ENCODE measurements at places on chromosomes 4 and X.

DNA sequence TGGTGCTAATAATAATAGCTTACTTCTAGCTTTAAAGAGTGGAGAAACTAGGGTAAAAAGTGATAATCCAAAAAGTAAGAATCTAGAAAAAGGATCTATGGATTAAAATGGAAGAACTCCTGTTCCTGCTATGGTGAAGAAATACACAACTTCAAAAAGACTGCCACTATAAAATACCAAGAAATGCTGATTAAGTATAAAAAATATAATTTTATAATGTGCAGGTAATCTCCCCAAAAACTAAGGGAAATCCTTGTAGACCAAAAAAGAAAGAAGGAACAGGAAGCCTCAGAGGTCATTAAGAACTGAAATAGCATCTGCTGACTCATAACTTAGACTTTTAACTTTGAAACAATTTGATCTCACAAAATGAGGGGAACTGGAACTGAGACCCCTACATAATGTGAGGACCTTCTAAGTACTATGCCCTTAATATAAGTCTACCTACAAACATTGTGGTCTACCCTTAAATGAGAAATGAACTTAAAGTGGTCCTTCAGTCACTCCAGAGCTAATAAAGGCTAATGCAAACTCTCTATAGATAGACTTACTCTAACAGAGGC, 50.6 kb upstream of the SRPX start:
- no peak for DNase-seq

GRCh38 chr4:40960941-40961340, 211.2 kb downstream of the NSUN7 start:
- DNase-seq: no peak

DNA sequence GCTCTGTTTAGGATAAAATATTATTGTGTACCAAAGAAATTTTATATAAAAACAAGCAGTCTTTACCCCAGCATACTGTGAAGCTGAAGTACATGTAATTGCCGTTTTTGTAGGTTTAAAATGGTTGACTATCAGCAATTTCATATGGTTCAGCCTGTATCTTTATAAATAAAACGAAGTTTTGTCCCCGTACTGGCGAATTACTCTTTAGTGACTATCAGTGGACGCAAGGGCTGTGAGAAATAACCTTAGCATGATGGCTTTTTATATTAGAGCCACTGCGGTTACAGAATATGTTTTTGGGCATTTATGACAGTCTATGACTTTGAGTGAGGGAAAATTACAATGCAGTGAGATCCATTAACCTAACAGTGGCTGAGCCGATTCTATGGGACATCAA, 1.2 kb downstream of the GPM6B start:
- no peak for DNase-seq

DNA sequence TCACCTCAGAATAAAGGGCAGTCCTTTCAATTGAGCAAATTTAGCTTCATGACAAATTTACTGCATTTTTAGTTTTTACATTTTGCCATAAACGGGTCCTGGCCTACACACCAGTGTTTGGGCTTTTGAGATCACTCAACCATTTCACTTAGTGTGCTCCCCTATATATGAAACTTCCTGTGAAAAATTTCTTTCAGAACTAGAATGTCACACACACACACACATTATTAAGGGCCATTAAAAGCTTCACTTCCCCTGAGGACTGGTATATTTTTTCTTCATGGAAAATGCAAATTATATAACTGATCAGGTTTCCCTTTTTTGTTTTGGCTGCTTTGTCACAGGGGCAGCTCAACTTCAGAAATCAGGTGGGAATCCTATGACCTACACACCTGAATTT, 206.5 kb downstream of the ENOX2 start:
- DNase-seq: no peak

DNA sequence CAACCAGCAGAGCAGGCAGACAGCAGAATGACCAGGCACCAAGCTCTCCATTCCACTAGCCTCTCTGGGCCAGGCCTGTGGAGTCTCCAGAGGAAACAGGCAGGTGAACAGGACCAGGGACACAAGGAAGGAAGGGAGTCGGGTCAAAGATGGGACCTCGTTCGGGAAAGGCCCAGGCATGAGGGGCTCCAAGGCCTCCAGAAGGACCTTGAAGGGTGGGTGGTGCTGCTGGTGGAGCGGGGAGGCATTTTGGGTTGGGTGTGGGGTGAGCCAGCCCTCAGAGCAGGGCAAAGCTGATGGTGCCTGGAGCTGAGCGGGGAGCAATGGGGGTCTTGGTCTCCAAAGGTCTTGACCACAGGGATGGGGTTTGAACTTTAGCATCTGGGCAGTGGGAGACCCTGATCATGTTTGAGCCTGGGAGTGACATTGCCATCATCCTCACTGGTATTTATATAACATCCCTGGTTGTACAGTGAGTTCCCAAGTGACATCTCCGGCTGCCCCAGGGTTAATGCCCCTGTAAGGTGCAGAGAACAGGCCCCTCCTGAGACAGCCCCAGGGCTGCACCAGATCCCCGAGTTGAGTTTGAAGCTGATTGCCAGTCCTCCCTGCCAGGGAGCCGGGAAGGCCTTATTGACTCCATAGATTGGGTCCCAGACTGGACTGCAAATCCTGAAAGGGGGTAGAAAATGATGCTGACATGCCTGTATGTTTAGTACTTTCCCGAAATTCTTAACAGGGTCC, 52.7 kb downstream of the PSAPL1 start:
- DNase-seq: no peak

DNA sequence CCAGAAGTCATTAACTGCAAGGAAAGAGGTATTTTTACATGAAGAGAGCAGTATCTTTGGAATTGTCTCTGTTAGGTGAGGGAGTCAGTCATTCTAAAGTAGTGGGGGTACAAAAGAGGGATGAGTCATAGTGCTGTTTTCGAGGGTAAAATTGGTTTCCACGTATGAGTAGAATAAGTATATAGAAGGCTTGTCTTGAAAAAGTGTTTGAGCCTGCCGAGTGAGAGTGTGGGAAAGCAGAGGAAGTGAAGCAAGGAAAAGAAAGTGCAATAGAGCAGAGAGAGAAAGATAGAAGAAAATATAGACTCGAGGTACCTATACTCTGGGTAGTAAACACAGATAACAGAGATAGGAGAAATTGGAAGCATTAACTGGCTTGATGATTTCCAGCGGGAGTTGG, 696.4 kb downstream of the DMD start:
- DNase-seq: no peak

- no peak for DNase-seq
Measured at GRCh38 chrX:39857780-39858179, 240.0 kb downstream of the BCOR start.

DNA sequence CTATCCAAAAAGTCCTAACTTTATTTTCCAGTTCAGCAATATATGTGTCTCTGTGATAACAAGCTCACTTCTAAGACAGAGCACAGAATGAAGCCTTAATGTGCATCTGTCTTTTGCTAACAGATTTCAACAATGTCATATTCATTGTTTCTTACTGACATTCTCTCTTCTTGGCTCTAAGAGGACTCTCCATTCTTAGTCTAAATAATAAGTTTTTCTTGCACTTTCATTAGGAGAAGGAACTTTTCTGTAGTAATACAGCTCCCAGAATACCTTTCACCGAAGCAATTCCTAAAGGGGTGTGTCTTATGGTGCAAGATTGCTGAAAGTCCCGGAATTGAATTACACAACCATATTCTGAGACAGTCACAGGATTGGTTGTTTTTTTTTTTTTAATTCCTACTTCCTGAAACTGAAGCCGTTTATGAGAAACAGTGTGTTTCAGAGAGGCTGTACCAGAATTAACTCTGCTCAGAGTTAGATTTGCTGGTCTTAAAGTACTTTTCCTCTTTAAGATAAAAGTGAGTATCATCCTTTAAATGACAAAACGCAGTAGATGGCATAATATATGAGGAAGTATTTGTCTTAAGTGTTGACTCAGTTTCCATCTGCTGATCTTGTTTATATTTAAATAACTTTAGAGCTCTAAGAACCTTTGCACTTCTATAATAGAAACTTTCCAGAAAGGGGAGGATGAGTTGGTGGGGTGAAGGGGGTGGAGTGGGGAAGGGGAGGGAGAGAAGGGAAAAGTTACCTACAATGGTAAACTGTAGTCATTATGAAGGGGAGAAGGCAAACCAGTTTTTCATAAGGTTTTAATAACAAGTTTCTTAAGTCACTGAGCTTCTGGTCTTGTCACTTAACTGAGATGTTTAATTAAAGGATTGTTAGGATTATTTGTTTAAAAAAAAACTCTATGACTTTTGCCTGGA, at the start of gene ALPK1:
ALPK1 (plus strand) TSS at position 421 of the 932 bp plus-strand sequence.
- no peak for DNase-seq

DNA sequence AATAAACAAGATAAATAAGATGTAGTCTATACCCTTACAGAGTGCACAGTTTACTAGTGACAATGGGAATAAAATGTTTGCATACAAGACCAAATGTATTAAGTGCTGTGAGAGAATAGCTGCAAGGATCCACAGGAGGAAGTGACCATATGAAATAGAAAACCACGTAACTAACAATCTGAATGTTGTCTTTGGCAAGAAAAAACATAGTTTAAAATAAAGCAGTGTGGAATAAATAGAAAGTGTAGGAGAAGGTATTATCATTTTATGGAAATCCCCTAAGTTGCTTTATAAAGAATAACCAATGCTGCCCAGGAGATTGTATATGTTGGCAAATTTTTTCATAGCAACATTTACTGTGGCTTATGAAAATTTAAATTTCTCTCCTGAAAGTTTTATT, 116.1 kb downstream of the PCDH7 start:
- no peak for DNase-seq

GRCh38 chr4:153804722-153805121, 15.8 kb upstream of the SFRP2 start:
- no peak for DNase-seq

DNA sequence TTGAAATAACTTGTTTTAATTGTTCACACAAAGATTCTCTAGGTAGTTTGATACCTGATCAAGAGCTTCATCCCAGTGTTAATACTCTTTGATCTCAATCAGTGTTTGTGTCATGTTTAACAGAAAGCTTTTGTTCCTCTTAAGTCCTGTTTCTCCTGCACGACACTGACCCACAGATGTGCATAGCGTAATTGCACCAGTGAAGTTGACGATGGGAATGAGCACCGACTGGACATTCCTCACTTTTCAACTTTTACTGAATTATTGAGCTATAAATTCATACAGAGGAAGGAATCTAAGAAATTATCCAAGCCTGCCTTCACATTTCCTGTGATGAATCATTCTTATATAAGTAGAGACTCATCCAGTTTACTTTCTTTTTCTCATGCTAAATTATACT, 878.7 kb upstream of the TENM3 start:
- DNase-seq: no peak

DNA sequence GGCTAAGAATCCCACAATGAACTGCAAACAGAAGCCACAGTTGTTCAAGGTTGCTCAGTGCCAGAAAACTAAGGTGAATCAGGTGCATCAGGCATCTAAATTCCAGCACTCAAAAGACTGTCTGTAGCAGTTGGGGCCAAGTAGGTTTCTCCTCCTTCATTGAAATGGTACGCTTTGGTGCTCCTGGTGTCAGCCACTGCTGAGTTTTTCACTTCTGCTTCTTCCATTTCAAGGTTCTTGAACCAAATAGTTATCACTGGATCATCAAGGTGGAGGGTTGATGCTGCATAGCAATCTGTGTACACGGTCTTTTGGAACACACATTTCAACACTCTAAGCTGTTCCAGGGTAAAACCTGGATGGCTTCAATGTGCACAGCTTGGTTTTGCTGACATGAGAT, 74.4 kb downstream of the TMA16 start:
- no peak for DNase-seq

- DNase-seq: no peak
Measured at GRCh38 chrX:16335181-16335580, 167.9 kb downstream of the MAGEB17 start.

DNA sequence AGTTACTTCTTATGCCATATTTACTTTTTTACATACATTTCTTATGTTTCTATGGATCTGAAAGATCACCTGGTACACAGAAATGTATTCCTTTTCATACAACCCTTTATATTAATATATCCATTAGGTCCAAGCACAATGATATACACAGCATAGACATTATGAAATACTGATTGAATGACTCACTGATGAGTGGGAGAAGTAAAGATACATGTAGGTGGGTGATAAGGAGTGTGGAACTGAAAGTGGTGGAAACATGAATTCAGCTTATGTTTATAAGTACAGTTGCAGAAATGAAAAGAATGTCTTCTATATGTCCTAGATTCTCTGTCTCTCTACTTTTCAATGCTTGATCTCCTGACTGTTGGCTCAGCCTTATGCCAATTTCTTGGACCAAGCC, 87.9 kb downstream of the YIPF7 start:
- no peak for DNase-seq

- no peak for DNase-seq
Measured at GRCh38 chr4:98522062-98522461, 136.3 kb downstream of the TSPAN5 start.

- no peak for DNase-seq
Measured at GRCh38 chrX:112931900-112932299, 91.3 kb upstream of the AMOT start.

DNA sequence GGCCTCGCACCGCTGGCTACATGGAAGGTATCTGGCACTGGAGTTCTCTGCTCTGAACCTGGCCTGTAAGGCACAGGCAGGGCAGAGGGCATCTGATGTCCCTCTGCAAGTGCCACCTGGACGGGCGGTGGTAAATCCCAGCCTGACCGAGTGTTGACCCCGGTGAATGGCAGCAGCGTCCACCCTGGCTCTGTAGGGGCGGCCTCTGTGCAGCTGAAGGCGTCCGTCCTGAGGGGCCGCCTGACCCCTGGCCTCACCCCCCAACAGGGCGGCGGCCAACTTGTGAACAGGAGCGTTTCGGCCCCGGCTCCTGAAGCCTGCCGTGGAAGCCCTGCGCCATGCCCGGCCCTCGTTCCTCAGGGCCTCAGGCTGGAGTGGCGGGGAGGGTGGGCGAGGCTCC, 51.4 kb downstream of the CPZ start:
- no peak for DNase-seq

DNA sequence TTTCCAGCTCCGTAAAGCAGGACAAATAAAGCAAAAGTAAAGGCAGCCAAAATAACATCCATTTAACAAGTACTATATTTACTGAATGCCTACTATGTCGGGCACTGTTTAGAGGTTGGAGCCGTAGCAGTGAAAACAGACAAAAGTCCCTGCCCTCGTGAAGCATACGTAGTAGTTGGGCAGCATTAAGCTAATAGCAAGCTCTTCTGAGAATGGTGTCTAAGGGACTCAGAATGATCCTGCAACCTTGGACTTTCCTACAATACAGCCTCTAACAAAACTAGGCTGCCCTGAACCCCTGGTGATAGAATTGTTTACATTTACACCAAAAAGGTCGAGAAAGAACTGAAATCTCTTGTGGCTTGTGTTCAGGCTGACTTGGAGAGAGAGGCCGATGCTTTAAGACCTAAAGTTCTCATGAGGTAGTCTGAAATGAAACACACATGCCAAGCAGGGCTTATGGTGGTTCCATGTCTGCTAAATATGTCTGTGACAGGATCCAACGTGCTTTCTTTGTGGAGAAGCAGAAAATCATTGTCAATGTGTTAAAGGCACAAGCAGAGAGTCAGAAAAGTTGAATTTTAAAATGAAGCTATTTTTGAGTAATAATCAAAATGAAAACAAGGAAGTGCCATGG, 898 bp upstream of the PDGFC start:
- no peak for DNase-seq

GRCh38 chr4:177485528-177485927, 43.3 kb upstream of the AGA start:
- DNase-seq: no peak

GRCh38 chrX:137747244-137748043, 181.5 kb downstream of the ZIC3 start:
- DNase-seq: no peak

Measured in stimulated activated CD4-positive, alpha-beta T cell treated with anti-CD3 and anti-CD28 coated beads, TNF-alpha, amount 100 ng/mL, for 1 hour (primary cell).